Globus pallidus (tissue), 1 donor: ENCODE measurements at places on chromosomes 6 and 20.

DNA sequence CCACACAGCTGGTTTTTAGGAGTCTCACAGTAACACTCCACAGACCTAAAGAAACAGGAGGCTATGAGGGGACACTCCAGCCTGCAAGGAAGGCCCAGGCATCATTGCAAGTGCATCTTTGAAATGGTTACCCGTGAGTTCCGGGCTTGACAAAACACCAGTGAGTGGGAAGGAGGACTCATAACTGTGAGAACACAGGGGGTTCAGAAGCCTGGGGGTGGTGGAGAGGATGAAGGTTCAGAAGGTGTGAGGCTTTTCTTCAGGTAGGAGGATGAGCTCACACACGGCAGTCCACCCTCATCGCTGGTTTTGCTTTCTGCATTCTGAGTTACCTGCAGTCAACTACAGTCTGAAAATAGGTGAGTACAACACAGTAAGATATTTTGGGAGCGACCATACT, 39.9 kb downstream of the MAP7 start:
- no peak for DNase-seq

DNA sequence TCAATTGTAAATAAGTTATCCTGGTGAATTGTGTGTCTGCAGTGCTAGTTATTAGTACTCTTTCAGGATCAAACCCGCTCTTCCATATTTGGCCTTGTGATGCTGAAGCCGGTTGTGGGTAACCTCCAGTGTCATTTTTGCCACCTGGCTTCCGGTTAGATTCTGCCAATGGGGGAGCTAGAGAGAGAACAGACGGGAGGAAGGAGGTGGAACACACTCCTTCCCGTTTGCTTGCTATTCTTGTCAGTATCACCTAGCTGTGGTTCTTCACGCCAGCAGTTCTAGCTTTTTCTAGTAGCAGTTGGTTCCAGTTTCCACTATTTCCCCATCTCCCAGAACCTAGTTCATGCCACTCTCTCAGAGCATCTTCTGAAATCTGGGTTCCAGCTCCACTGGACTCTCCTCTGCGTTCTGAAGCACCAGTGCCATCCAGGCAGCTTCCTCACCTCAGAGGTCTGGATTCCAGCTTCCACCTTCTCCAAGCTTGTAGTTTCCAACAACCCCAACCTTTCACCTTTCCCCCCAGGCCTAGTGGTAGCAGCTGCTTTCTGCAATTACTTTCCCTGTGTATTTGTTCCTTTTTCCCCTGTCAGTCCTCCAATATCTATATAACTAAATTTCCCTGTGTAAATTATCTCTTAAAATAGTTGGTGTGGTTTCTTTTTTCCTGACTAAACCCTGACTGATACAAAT, 46.9 kb upstream of the LOC128125822 start:
- DNase-seq = no peak

DNA sequence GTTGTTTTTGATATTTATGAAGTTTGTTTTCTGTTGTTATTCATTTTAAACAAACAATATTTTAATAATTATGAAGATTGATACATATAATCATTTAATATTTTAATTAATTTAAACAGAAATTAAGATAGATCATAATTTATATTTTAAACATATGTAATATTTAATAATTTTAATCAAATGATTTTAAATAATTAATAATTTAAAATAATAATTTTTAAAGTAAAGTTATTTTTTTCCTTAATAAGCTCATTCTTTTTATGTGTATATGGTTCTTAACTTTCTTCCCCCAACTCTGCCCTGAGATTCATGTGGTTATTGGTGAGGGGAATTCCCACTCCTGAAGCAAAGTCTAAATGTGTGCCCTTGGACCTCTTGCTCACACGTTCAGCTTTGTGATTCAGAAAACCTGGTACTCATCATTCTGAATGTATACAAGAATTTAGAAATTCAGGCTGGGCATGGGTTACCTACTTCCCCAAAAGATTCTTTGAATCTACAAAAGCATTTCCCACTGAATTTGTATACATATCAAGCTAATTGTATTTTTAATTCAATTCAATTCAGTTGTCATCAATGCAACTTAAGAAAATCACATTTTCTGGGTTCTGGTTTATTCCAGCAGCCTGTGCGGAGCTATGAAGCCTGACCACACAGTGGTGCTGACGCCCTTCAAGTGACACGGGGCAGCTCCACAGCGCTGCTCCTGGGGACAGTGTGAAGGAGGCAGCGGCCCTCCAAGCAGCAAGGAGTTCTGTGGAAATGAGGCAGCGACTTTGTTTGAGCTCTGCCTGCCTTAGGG, 168.9 kb upstream of the UST start:
- peak; percentile 78 for DNase-seq

DNA sequence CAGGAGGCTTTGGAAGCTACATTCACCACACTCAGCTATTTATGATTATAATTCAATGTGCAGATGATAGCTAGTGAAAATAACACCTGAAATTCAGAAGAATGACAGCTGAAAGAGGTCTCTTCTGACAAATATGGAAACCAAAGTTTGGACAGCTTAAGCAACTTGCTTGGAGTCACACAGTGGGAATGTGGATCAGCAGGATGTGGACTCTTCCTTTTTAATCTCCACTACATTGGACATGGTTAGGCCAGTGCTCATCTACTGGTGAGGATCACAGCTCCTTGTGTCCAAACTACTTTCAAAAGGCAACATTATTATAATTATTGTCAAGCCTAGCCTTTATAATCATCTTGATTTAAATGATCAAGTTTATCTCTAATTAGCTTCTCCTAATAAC, 10.4 kb downstream of the TRAPPC3L start:
- no peak for DNase-seq

GRCh38 chr20:8901237-8902025, 167.5 kb upstream of the PLCB4 start:
- DNase-seq = peak; percentile 2
